ENCODE measurements at places on chromosomes 6 and 20.

DNA sequence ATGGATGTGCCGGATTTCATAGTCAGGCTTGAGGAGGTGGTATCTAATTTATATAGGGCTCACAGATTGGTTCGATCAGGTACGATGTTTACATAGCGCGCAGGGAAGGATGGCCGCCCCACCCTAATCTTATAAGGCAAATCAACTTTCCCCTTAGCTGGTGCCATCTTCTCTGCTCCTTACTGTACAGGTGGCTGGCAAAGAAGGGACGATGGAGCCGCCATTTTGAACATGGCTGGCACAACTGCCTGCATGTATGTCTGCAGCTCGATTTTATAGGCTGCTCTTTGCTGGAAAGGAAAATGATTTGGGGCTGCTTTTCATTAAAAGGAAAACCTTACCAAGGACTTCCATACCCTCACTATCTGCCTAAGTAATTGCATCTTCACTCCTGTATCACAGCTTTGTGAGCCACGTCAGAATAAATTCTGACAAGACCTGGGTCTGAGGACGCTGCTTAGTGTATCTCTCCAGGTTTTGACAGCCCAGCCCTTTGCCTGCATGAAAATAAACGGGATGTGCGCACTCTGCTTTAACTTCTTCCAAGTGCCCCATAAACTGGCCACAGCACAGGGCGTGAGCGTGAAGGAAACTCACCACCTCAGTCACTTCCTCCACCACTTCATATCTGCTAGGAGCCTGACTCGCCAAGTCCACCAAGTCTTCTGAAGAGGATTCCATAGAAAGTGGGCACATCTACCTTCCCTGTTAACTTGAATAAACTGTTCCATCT, 109.4 kb upstream of the ARMC2 start:
- no peak for DNase-seq

DNA sequence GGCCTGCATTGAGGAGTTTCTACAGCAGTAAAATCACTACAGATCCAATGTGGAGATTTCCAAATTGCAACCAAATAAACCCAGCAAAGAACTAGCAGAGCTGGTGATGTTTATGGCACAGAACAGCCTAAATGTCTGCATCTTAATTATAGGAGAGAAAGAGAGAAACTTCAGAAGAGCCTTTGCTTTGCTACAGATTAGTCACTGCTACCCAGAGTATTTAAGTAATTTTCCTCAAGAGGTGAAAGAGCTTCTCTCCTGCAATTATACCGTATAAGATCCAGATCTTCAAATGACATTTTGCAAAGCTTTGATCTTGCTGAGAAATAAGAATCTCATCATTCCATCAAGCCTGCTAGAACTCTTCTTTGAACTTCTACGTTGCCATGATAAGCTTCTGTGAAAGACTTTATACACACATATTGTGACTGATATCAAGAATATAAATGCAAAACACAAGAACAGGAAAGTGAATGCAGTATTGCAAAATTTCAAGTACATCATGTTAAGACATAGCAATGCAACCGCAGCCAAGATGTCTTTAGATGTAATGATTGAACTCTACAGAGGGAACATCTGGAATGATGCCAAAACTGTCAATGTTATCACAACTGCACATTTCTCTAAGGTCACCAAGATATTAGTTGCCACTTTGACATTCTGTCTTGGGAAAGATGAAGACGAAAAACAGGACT, 48.0 kb downstream of the MKKS start:
- DNase-seq: no peak

DNA sequence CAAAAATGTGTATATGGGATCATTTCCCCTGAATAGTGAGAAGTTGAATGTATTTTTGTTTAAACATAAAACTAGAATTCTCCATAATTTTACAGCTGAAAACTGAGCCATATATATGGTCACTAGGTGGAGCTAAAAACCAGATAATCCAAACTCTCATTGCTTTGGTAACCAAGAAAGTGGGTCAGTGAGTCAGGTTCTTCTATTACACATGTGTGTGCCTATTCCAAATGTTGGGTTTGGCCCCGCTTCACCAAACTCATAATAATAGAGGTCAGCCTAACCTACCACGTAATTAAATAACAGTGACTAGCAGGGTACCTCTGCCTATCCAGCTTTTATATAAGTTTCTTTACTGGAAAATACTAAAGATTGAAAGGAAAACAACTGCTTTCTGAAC, 19.3 kb upstream of the RNGTT start:
- no peak for DNase-seq

DNA sequence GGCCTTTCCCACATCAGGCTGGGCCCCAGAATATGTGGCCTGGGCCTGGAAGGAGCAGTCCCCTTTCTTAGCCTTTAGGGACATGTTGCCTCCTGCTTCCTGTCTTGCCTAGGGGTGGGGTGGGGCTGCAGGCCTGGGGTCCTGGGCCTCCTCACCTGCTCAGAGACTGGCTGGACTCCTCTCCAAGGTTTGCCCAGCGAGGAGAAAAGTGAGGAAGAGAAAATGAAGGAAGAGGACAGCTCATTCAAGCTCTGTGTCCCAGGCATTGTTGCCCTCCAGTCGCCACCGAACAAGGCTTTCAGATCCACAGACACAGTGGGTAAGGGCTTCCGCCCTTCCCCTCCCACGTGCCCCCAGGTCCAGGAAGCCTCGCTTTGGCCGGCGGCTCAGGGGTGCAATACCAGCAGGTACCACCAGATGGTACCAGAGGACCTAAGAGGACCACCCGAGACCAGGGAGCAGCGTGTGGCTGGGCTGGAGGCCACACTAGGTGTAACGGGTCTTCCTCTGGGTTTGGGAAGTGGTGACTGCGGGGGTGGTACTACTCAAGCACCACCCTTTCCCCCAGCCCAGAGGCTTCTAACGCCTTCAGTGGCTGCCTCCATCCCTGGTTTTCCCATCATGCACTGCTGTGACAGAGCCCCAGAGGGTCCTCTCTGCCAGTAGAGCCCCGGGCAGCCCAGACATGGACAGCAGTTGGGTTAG, 5.5 kb upstream of the BAK1 start:
- peak; percentile 92 for DNase-seq

- no peak for DNase-seq
Observed at GRCh38 chr6:163398115-163398514, 16.4 kb upstream of the QKI start.

DNA sequence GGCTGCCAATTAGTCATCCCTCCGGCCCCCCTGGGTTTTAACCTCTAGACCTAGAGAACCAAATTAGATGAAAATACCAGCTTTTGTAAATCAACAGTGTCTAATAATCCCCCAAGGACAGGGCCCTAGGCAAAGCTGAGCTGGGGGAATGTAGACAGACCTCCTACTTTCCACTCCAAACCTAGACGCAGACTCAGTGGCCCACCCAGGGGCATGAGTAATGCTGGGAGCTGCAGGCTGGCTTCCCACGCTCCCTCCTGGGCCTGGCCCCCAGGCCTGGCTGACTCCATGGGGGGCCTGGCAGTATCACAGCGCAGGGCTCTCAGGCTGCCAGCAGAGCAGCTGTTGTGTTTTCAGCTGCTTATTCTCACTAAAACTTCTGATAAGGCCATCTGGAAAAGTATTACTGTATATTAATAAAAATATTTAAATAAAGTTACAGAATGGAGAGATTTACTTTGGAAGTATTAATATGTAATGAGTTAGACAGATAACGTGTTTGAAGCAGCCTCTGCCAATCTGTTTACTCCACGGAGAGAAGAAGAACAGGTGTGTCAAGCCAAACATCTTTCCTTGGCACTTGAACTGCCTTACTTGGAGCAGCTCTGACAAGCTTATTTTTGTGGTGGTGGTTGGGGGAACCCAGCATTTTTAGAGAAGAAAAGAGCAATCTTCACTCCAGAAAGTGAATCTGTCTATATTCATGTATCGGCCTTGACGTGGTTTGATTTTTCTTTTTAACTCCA, 144.0 kb upstream of the AGPAT4 start:
- DNase-seq: no peak

DNA sequence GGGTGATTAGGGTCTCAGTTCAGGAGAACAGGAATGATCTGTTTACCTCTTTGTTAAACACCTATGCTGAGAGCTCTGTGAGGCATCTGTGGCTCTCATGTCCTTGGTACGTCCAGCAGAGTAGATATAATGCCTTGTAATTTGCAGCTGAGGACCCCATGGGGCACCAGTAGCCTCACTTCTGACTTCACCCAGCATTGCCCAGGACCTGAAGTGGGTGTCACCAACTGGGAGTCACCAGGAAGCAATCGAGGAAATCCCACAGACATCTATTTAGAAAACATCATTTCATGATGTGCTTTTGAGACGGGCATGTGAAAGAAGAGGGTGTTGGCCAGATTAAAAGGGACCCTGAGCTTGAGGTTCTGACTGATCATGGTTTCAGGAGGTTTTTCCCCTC, 8.8 kb downstream of the EDN3 start:
- no peak for DNase-seq

DNA sequence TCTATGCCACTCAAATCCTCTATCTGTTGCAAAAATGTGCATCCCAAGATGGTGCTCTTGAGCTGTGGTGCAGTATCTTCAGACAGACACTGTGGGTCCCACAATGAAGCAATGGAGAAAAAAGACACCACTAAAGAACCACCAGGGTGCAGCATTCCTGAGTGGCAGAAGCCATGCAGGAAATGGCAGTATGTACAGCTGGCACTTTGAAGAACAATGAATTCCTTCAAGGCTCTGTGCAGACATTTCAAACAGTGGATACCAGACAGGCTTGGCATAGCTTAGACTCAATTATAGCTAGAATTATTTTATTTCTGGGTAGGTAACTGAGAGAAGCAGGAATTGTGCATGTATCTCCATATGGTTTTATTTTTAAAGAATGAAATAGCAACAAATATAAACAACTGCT, 24.0 kb upstream of the HDAC2 start:
- no peak for DNase-seq

- DNase-seq: no peak
Observed at GRCh38 chr6:7574500-7574899, 15.5 kb upstream of the SNRNP48 start.

GRCh38 chr6:105805501-105806023, 280.6 kb upstream of the PRDM1 start:
- DNase-seq: no peak

GRCh38 chr6:104860221-104860620, 502 bp upstream of the HACE1 start:
- DNase-seq: no peak

DNA sequence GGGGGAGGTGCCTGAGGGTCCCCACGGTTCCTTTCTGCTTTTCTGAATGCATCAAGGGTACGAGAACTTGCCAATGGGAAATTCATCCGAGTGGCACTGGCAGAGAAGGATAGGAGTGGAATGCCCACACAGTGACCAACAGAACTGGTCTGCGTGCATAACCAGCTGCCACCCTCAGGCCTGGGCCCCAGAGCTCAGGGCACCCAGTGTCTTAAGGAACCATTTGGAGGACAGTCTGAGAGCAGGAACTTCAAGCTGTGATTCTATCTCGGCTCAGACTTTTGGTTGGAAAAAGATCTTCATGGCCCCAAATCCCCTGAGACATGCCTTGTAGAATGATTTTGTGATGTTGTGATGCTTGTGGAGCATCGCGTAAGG, 226.4 kb downstream of the SMOC2 start:
- DNase-seq: no peak

DNA sequence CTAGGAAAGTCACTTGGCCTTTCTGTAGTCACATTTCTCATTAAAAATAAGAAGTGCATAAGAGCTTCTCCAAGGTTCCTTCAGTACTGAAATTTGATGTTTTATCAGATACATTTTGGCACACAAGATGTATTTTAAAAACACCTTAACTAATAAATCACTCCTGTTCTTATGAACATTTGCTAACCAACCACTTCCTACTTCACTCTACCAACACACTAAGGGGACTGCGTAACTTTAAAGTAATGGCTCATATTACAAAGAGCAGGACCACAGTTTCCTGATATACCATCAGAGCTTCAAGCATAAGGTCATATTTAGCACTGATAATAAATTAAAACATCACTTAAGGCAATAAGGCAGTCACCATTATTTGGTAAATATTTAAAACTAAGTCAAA, 104.4 kb downstream of the RALGAPA2 start:
- DNase-seq: no peak
